NCI-H1930 (cell line): ENCODE measurements at places on chromosomes 12 and 14.

DNA sequence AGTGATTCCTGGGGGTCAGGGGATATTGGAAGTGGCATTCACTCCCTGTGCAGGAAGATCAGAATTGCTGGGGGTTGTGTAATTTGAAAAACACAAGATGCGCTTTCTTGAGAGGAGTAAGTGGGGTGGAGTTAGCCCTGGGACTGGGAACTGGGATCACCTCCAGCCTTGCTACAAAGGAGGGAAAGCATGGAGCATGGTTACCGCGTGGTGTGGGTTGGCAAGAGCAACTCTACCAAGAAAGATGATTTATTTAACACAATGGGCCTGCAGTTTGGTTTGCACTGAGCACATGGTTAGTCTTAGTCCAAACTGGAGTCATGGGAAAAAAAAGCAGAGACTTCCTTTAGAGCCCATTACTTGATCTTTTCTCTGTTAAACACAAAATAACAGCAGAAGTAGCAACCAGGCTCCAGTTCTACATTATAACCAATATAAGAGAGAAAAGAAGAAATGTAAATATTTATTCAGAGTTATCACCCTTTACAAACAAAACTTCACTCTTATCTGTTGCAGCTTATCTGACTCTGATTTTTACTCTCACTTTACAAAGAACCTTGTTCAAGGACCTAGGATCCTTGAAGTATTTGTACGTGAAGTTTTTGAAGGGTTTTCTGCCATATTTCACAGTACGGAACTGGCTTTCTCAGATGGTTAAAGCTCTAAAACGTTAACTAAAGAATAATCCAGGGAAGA is 2.1 kb upstream of the NIN start:
- DNase-seq = no peak

DNA sequence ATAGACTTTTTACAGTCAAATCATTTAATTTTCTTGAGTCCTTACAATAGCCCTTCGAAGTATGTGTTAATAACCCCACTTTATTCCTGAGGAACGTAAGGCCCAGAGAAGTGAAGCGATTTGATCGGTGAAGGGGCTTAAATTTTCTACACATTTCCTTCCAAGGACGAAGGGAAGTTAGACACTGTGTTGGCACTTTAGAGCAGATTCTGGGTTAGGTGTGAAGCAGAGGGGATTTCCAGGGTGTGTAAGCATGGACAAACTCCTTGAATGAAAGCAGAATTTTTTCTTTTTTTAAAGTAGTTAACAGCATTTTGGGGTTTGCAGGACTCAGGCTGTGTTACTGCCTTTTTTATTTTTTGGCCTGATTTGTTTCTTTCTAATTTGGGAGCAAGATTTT is 38.9 kb downstream of the PRORP start:
- no peak for DNase-seq

- no peak for DNase-seq
These were observed 12.5 kb upstream of the SAMD4A start for GRCh38 chr14:54554401-54554800.

GRCh38 chr14:76901171-76902055 is 75.2 kb downstream of the LRRC74A start:
- no peak for DNase-seq

DNA sequence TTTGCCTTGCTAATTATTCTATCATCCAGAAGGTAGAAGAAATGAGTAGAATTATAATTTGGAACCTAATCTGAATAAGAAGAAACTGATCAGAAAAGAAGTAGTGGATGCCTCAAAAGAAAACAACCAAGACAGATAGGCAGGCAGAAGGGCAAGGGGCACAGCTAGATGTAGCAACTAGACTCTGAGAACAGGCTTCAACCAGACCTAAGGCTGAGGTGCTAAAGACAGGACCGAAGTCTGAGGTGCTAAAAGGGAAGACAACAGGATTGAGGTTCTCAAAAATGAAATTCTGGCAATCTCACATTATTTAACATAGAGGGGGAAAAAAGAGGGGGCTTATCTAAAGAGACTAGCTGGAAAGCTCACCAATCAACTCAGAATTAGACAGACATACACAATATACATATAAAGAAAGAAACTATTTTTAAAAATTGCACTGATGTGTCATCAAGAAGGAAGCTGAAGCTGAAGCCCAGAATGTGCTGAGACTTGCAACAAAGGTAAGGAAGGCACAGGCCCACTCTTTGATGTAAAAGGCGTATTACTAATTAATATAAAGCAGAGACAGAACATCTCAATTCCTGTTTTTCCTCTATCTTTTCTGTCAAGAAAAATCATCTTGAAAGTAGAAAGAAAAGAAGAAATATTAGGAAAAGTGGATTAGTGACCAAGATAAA is 43.8 kb upstream of the CSRNP2 start:
- DNase-seq = no peak

DNA sequence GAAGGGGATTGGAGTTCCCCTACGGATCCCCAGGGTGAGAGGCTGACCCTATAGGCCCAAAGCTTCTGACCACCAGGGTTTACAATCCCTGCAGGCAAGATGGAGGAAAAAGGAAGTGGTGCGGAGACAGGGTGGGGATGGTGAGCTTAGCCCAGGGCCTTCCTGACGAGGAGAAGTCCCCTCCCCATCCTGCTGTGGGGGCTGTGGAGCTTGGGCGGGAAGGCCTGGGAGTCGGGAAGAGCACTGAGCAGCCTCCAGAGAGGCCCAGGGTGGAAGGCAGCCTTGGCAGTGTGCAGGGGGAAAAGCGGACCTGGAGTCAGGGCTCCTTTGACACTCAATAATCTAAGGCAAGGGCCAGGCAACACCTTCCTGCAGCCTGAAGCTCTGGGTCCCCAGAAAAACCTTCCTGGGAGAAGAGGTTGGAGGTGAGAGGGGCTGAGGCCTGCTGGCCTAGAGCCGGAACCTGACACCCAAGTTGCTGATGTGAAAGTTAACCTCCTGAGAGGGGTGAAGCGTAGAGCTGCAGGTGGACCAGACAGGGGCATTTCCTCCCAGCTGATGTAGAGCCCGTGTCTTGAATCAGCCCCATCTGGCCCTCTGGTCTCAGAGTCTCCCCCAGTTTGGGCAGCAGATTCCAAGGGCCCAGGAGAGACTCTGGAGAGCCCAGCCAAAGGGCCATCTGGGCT is 6.0 kb downstream of the HDAC7 start:
- DNase-seq = no peak

DNA sequence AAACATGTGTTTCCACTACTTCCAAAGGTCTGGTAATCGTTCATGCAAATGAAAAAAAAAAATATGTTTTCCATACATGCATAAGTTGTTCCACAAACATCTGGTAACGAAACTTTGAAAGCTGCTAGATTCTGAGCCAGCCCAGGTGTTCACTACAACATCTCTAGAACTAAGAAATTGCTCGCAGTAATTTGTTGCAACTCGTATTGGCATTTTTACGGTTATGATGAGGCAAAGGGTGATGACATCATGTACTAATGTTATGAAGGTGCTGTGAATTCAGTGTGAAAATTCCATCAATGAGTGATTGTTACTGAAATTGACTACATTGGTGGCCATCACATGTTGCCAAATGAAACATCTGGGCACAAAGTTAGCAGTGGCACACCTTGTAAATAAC is 31.9 kb upstream of the CCDC91 start:
- no peak for DNase-seq

DNA sequence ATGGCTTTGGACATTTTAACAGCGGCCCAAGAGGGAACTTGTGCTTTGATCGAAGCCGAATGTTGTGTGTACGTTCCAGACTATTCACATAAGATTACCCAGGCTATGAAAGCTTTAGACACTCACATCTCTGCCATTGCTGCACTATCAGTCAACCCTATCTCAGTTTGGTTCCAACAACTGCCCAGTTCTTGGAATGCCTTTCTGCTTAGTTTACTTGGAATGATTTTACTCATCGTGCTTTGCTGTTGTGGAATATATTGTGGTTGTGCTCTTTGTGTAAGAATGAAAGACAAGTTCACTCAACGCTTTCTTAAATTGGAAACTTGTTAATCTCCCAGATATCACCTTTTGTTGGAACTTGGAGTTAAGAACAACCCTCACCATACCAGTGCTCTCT is 498.2 kb downstream of the GLT1D1 start:
- no peak for DNase-seq

DNA sequence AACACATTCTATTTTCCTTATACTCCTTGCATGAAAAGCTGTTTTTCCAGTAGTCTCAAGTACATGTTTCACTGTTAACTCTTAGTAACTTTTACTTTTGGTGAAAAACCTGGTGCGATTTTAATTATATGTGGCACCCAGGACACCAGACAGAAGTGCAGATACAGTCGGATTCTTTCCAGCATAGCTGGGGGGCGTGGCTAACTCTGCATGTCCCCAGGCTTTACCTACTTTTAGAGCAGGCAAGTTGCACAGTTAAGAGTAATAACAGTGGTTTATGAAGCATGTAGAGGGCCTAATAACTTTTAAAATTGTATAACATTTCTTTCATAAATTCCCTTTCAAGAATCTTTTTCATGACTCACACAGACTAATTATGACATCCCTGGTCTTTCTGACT is 70.7 kb downstream of the HSD17B6 start:
- DNase-seq = no peak

GRCh38 chr12:72560003-72560769 is 288.0 kb downstream of the TRHDE start:
- DNase-seq = no peak

DNA sequence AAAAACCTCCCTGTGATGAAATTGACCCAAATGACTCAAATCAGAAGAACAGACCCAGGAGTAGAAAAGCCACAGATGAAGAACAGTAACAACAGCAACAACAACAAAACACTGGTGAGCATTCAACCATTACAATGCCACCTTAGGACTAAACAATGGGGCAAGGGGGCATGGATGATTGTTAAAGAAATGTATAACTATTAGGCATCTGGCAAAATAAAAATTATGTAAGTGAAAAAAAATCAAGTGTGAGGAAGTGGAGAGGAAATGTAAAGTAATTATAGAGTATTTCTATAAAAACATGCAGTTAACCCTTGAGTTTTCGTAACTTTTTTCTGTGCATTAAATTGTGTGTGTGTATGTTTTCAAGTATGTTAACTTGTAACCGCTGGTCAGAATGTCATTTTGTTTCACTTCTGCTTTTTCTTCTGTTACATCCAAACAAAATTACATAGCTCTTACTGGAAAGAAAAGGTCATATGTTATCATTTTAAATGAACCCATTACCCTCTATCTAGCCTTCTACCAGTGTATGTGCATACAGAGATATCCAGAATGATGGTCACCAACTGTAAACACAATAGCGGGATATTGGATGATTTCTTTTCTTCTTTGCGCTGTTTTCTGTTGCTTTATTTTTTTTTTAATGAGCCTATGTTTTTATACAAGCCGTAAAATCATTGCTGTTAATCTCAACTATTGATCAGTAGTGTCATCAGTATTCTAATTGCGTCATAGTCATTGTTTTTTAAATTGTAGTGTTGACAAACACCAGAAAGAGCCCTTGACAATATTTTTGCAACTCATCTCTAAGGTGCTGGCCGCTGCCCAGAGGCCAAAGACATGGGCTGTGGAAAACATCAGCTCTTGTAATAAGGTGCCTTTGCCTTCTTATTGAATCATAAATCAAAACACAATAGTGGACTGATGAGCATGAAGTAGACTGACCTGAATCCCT is 170.6 kb downstream of the CRADD start:
- DNase-seq = no peak

DNA sequence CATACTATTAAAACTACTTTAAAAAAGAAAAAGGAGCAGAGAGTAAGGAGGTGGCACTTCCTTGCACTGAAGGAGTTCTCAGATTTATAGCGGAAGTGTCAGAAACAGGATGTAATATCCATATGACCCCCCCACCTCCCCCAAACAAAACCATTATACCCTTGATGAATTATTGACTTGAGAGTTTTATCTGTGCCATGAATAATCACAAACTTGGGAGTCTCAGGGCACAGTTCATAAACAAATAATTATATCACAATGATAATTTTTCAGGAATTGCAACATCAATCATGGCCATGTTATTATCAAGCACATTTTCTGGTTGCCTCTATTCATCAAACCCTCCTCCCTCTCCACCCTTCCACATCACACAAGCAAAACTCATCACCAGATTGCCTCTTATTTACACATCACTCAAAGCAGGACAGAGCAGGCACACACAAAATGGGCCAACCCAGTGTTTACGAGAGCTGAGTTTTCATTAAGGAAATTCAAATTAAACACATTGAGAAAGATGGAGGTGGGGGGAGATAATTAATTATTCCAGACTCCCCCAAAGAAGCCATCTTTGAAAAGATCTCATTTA is 141.4 kb downstream of the EGLN3 start:
- DNase-seq = no peak

GRCh38 chr12:117662220-117662619 is 300.8 kb upstream of the NOS1 start:
- no peak for DNase-seq

DNA sequence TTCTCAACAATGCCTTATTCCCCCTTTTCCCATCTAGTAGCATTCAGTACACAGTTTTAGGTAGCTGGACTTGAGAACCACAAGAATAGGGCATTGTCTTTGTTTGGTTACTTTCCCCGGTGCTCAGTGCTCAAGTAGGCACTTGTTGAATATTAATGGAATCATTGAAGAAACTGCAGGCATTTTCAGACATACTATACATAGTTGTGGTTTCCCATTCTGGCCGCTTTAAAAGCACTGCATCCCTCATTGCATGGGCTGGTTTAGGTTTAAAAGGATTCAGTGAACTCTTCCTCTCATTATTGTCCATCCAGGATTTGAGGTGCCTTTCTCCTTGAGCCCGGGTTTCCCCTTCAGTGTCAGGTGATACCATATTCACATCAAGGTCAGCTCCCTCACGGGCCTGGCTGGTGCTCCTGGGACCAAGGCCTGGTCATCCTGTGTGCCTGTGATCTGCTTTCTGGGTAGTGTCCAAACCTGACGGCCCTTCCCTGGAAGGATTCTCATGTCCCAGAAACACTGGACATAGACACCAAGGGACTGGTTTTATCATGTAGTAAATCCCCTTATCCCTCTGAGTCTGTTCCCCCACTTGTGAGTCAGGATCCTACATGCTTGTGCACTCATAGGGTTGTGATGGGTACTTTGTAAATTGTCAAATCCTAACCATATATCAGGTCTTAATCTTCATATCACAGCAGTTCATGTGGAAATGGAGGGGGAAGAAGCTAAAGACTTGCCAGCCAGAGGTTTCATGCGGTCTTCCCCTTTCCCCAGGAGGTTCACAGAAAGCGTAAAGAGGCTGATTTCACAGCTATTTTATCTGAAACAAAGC is 7.4 kb downstream of the TCP11L2 start:
- no peak for DNase-seq
